ENCODE measurements at places on chromosomes 16 and 17.

DNA sequence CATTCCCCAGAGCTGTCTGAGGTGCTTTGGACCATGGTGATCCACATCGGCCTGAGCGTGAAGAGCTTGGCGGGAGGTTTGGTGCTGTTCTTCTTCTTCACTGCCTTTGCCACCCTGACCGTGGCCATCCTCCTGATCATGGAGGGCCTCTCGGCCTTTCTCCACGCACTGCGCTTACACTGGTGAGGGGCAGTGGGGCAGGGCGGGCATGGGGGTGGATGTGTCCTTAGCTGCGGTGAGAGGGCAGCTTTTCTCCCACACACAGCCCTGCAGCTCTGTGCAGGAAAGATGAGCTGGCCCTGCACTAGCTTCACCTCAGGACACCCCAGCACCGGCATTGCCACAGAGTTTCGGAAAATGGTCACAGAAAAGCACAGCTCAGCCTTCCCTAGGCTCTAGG is 21.8 kb upstream of the NAGLU start:
- no peak for DNase-seq

- no peak for DNase-seq
Measured at GRCh38 chr16:79843631-79844043, 243.1 kb upstream of the MAF start.

DNA sequence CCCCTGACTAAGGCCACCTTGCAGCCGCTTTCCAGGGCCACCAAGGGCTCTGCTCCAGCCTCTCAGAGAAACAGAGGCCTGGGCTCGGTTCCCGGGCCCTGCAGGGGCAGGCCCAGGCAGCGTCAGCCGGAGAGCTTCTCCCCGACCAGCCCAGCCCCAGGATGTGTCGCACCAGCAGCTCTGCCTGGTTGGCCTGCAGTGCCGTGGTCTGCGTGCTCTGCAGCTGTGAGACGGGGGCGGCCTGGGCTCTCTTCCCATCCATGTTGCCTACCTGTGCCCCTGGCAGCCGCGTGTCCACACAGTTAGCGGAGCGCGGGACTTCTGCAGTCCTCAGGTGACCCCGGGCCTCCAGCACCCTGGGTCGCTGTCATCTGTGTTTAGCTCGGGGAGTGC is 4.8 kb downstream of the IGFALS start:
- no peak for DNase-seq

GRCh38 chr17:37417852-37418251 is 11.2 kb downstream of the TADA2A start:
- DNase-seq = no peak

GRCh38 chr16:31149332-31149731 is 534 bp downstream of the PRSS36 start:
- no peak for DNase-seq

- peak; percentile 94 for DNase-seq
Measured at GRCh38 chr16:4768549-4769305, 1.8 kb upstream of the ZNF500 start.

- DNase-seq = no peak
Measured at GRCh38 chr16:77961814-77962213, 60.5 kb upstream of the CLEC3A start.
